ENCODE measurements at places on chromosomes 6 and 20.

DNA sequence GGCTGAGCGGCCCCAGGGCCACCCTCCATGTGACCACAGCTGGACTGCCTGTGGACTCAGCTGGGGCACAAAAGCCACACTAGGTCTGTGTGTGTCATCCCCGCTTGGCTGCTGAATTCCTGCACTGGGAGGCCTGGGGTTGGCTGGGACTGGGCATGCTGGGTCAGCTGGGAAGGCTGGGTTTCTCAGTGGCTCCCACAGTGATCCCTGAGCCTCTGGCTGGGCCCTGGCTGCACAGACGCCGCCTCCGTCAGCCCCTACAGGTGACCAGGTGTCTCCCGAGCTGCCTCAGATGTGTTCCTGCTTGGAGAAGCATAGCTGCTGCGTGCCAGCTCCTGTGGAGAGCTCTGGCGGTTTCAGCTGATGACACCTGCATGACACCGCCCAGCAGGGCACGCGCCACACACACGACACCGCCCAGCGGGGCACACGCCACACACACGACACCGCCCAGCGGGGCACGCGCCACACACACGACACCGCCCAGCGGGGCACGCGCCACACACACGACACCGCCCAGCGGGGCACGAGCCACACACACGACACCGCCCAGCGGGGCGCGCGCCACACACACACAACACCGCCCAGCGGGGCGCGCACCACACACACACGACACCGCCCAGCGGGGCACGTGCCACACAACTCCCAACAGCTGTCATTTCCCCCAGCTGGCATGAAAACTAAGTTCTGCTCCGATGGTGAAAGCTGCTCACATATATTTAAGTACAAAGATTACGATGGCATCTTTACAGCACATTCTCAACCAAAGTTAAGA, 88.8 kb downstream of the TAF4 start:
- DNase-seq, result no peak

GRCh38 chr6:28589234-28589956, 63.7 kb downstream of the GPX5 start:
- no peak for DNase-seq

- DNase-seq, result no peak
These were observed 23.9 kb upstream of the BAG2 start for GRCh38 chr6:57147955-57148858.

- DNase-seq, result no peak
These were observed 44.4 kb downstream of the DAAM2 start for GRCh38 chr6:39836606-39837005.

DNA sequence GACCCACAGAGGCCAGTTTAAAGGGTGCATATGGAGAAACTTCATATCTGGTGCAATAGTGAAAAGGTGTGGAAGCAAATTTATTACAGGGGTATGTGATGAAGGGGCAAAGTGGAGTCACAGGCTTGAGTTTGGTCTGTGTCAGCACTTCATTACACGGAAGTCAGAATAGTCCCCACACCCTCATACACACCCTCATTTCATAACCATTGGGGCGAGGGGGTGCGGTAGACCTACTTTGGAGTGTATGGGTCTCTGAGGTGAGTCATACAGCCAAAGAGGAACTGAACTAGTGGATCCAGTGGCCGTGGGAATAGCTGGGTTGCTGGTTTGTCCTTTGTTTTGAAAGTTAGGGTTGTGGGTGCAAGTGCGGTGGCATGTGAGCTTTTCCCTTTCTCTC, 3.3 kb downstream of the TM9SF4 start:
- DNase-seq, result no peak

- no peak for DNase-seq
These were observed 17.7 kb downstream of the SRXN1 start for GRCh38 chr20:635028-635892.

DNA sequence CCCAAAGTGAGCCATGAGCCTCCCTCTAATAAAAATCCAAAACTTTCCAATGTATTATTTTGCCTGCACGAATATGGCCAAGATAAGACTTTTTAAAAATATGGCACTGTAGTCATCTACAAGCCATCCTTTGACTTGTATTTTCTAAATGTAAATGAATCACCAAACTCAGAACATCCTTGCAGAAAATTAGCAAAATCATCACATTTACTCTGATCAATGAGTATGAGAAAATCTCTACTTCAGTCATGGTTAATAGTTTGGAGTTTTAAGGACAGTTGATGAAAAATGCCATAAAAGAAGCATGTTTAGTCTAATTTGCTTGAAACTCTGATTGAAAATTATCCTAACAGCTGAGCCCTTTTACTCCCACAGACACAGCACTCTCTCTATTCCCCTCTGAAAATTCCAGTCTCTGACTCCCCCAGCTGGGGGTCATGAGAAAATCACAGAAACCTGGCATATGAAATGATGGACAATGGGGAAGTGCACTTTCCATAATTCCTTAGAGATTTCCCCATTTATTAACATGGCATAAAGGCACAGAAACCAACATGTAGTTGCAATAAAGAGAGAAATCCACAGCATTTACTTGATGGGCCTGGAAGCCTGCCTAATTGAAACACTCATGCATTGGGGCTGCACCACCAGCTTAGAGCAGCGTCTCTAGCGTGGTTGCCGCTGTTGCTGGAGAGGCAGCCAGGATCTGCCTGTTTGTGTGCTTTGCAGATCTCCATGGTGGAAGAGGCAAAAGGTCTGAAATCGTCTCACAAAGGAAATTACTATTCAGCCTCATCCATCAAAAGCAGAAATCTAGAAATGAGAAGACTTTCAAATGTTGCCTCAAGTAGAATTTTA, 214.0 kb downstream of the WDR27 start:
- no peak for DNase-seq

- no peak for DNase-seq
These were observed 173.7 kb downstream of the ARHGAP18 start for GRCh38 chr6:129536271-129536670.

DNA sequence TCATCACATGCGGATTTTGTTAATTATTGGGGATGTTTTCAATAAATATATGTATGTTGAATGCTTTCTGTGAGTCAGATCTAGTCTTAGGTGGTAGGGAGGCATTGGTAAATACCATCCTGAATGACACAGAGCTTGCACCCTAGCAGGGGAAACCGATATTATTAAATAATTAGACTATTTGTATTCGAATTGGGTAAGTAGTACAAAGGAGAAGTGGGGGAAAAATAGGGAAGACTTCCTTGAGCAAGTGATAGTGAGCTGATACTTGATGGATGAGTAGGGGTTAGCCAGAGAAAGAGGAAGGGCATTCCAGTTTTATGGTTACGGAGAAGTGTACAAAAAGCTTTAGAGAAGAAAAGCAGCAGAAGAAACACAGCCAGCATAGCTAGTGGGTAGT, 1.5 kb downstream of the RIOK1 start:
- no peak for DNase-seq

- no peak for DNase-seq
These were observed 36.0 kb upstream of the TCP11 start for GRCh38 chr6:35177157-35177556.

DNA sequence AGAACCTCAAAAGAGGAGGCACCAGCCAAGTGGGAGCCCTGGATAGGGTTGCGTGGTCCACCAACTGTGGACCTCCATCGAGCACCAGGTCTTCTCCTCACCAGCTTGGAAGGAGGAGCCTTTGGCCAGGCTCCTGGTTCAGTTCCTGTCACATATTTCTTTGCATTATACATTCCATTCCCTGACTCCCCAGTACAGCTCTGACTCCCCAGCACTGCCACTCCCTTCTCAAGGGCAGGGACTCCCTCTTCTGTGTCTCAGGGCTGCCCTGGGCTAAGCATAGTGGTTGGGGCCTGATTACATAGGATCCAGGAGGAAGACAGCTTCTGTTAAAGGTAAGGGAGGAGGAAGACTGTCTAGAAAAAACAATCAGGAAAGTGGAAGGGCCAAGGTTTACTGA, 91.1 kb downstream of the MRPL14 start:
- no peak for DNase-seq

- DNase-seq, result no peak
These were observed 47.1 kb downstream of the HAO1 start for GRCh38 chr20:7893014-7893730.

DNA sequence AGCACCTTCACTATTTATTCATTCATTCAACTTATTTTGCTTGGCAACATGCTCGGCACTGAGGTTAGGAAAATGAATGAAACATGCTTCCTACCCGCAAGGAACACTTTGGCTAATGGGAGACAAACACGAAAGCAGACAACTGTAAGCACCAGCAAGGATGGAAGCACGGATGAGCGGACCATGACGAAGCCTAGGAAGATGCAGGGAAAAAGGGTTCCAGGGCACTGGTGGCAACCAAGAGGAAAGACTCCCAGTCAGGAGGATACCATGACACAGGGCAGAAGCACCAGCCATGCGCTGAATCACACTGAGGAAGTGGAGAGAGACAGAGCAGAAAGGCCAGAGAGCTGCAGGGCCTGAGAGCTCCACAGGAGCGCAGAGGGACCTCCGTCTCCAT, 9.8 kb downstream of the PDE10A start:
- no peak for DNase-seq

DNA sequence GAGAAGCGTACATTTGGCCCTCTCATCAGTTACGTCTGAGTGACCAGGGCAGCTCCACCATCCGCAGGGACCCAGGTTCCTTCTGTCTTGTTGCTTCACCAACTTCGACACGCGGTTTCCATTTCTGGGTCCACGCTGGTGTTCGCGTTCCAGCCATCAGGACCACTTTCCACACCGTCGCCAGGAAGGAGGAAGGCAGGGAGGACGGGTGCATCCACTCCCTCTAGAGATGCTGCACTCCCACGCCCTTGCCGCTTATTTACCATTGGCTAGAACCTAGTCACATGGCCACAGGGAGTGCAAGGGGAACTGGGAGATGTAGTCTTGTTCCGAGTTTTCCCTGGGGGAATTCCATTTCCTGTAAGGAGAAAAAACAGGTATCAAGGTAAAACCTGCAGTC, 33.2 kb upstream of the SNX9 start:
- no peak for DNase-seq

GRCh38 chr6:144246988-144247387, 38.1 kb upstream of the UTRN start:
- no peak for DNase-seq

- no peak for DNase-seq
These were observed 122.7 kb downstream of the LY86 start for GRCh38 chr6:6711031-6711785.

- DNase-seq, result no peak
These were observed 108.6 kb downstream of the DLL1 start for GRCh38 chr6:170182093-170182780.

DNA sequence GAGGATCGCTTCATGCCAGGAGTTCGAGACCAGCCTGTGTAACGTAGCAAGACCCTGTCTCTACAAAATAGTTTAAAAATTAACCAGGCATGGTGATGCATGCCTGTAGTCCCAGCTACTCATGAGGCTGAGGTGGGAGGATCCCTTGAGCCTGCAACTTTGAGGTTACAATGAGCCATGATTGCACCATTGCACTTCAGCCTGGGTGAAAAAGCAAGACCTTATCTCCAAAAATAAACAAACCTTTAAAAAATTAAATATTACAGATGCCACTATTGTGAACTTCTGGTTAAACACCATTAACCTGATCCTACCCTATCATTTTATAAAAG, 116.8 kb downstream of the ARHGAP18 start:
- no peak for DNase-seq

DNA sequence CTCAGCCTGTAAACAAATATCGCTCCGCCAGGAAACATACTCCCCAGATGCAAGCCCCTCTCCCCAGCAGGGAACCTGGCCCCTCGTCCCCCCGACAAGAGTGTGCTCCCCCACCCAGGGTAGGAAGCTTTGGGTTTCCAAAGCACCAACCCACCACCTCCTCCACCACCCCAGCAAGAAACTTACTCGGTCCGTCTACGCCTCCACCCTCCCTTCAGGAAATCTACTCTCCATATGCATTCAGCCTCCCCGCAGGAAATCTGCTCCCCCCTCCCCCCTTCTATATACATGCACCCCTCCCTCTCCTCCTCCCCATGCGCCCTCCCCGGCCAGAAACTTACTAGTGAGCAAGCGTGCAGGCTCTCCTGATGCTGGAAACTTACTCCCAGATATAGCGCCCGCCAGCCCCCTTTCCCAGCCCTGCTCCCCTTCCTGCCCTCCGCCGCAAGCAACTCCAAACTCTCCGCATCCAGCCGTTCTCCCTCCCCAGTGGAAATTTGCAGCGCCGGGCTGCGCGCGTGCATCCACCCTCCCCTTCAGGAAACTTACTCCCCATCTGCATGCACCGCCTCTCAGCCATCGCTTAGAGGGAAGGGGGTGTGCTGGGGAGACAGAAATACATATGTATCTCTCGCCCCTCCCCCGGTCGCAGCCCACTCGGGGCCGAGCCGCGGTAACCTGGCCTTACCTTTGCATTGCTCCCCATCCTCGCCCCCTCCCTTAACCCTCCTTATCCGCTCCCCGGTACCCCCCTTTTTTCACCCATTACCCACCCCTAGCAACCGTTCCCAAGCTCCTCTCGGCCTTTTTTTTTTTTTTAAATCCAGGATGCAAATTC, at the start of gene TRERF1:
TSS of gene TRERF1 (minus strand) at position 594 of the 838 bp plus-strand sequence. CDS start 182,336 bp downstream, outside the sequence.
- peak; percentile 79 for DNase-seq

DNA sequence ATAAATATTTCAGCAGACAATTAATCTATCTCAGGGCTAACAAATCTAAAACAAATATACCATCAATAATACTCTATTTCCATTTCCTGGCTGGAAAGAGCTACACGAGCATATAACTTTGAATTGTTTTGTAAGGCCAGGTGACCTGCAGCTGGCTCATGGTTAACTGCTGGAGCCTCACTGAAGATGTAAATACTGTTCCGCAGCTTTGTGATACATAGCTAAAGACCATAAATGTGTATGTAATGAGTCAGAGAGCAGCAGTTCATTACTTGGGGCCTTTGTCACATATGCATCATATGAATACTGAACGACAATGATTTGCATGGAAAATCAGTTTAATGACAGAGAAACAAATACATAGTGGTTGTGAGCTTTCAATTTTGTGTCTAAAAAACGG, 109.4 kb upstream of the CCN2 start:
- DNase-seq, result no peak

DNA sequence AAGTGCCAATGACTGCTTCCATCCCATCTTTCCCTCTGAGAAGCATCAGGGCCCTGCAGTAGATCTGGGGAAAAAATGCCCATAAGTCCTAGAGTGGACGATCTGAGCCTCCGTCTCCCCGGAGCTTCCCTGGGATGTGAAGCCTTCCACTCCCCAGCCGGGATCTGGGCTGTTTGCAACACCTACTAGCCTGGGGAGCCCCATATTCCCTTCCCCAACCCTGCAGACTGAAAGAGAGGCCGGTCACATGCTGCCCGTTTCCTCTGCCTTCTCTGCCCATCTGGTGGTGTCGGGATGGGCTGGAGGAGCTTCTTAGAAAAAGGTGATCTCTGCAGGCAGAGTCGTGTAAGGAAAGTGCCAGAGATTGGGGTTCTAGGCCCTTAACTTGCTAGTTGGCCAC, 1.1 kb downstream of the SNPH start:
- no peak for DNase-seq

GRCh38 chr20:17504898-17505635, 26.1 kb downstream of the BFSP1 start:
- no peak for DNase-seq
